ENCODE measurements at places on chromosomes 12 and 14. TPM values are rescaled to one million over a fixed set of nuclear protein-coding genes. Genes with fewer than 3 reads are reported as not detected.

DNA sequence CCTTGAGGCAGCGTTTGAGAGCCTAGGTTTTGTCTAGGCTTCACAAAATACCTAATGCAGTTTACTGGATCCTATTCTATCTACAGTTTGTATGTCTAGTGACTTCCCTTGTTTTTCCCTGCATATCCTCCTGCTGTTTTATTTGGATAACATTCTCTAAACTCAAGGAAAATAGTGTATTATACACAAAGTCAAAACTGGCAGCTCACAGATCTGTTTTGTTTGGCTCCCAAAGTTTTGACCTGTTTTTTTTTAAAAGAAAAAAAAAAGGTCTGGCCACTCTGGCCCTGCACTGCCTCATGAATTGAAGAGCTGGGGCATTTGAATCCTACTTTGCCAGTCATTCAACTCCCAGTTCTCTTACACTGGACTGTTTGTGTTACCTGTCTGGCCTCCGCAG, 155.3 kb downstream of the KICS2 start:
- no peaks in the 10 kb centered on the region for H3K27me3 ChIP-seq
- no peaks in the 10 kb centered on the region for H3K36me3 ChIP-seq
- H3K4me1 ChIP-seq, result no peaks in the 10 kb centered on the region
- no peak for DNase-seq
- H3K4me3 ChIP-seq, result no peak overlapping the region

DNA sequence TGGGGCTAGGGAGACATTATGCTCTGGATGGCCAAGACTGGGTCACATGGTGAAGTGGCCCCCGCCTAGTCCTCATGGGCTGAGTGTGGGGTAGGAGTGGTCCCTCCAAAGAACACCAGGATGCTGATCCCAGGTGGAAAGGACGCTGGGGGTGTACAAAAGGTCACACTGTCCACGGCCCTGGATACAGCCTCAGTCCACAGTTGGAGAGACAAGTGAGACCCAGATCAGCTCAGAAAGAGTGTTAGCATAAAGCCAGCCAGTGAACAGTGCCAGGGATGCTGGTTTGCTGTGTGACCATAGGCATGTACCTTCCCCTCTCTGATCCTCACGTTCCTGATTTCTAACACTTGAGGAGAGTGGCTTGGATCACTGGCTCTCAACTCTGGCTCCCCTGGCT, 13.4 kb upstream of the OAS2 start:
- no peak overlapping the region for H3K27ac ChIP-seq
- DNase-seq, result no peak

DNA sequence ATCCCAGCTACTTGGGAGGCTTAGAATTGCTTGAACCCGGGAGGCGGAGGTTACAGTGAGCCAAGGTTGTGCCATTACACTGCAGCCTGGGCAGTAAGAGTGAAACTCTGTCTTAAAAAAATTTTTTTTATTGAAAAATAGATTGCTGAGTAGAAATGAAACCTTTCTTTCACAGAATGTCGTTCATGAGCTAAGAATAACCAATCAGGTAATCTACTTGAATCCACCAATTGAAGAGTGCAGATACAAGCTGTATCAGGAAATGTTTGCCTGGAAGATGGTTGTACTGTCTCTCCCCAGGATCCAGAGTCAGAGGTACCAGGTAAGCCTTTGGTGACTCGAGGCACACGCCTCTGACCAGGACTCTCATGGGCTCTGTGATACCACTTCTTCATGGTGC, 27.0 kb downstream of the DYNC1H1 start:
- no peak overlapping the region for H3K4me3 ChIP-seq
- H3K4me1 ChIP-seq, result no peaks in the 10 kb centered on the region
- H3K27me3 ChIP-seq, result no peaks in the 10 kb centered on the region
- H3K27ac ChIP-seq, result no peak overlapping the region
- no peak for DNase-seq
- peaks cover 98% of the 10 kb centered on the region for H3K36me3 ChIP-seq

DNA sequence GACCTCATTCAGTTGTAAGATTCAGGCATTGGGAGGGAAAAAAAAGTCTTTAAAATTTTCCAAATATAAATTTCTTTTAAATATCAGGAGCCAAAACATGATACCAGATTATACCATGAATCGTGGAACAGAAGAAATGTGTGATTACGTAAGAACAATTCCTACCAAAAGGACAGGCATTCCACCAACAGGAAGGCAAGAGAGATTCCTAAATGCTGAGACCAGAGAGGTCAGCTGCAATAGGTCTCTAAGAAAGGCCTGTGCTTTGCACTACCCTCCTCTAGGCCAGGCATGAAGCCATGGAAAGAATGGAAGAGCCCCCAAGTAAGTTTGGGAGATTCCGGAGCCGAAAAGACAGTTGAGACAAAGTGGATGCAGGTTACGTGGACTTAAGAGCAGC, 83.7 kb downstream of the PTGER2 start:
- H3K27me3 ChIP-seq, result no peaks in the 10 kb centered on the region
- H3K27ac ChIP-seq, result no peak overlapping the region
- DNase-seq, result no peak
- no peaks in the 10 kb centered on the region for H3K36me3 ChIP-seq

DNA sequence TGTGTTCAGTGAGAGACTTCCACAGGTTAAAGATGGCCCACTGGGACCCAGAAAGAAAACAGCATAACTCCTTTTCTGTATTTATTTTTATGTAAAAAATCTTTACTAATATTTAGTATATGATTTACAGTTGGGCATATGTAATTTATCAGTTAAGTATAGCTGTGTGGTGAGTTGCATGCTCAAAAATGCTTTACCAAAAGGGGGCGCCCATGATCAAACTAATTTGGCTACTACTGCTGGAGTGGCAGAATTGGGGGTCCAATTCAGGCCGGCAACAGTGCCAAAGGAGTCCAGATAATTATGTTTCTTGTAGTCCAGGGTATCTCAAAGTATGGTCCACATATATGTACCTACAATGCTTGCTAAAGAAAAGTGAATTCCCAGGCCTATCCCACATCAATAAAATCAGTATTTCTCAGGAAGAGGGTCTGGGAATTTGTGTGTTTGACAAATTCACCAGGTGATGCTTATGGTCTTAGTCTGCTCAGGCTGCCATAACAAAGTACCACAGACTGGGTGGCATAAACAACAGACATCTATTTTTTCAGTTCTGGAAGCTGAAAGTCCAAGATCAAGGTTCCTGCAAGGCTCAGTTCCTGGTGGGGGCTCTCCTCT, 152.0 kb downstream of the KTN1 start:
- H3K36me3 ChIP-seq, result no peaks in the 10 kb centered on the region
- no peak for DNase-seq
- H3K27ac ChIP-seq, result no peak overlapping the region
- H3K27me3 ChIP-seq, result no peaks in the 10 kb centered on the region

Gene ANKS1B
- 41.7 TPM for total RNA-seq

Gene ERP27
- not detected for total RNA-seq

Gene PPP4R3A
- 78.9 TPM for total RNA-seq

DNA sequence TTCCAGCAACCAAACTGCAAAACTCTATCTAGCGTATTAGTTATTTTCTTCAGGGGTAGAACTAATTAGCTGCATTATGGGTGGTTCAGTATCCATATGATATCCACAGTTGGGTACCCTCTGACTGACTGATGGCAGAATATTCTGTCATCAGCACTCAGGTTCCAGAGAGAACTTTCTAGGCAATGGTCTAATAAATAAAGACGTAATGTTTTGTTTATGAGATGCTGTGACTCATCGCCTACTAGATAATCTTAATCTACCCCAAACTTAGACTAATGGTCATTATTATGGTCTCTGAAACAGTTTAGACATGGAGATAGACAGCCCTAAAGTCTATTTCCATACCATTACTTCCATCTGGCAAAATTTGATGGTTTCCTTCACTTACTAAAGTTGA, 220.1 kb downstream of the MED13L start:
- H3K4me3 ChIP-seq, result no peak overlapping the region
- DNase-seq, result no peak
- H3K27ac ChIP-seq, result no peak overlapping the region
- peaks cover 63% of the 10 kb centered on the region for H3K4me1 ChIP-seq
